ENCODE measurements at places on chromosomes 4 and X. TPM values are rescaled to one million over a fixed set of nuclear protein-coding genes. Genes with fewer than 3 reads are reported as not detected.

DNA sequence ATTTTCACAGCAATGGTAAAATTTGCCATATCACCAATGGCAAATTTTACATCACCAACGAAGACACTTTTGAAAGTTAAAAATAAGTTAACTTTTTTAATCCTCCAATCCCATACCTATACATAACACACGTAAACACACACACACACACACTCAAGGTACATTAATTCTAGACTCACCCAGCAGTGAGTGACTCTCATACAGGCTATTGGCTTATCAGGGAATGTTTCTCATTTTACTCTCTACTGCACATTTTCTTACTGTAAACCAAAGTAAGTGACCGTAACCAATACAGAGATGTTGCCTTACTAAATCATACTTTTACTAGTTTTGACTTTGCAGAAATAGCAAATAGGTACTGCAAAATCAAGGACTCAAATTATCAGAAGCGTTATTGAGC lies 2.3 kb downstream of the VEGFC start:
- no peak for DNase-seq

DNA sequence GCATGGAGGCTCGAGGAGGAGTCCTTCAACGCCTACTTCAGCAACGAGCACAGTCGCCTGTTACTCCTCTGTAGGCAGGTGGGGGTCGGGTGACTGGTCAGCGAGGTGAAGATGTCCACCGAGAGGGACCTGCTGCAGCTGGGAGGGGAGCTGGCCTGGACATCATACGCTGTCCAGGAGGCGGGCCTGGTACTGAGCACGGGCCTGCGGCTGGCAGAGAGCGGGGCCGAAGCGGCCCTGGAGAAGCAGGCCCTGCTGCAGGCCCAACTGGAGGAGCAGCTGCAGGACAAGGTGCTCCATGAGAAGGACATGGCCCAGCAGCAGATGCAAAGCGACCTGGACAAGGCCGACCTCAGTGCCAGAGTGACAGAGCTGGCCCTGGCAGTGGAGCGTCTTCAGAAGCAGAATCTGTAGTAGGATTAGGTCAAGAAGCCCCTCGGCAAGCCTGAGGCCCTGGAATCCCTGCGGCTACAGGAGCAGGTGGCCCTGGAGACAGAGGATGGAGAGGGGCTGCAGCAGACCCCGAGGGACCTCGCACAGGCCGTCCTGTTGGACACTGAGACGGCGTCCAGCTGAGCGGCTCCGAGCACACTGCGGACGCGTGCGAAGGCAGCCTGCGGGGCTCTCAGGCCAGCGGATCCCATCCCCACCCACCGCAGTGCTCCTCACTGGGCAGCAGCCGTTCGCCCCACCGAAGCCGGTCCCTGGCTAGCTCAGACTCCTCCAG lies 11.9 kb downstream of the SMIM10L2A start:
- no peak for DNase-seq

The MAGEC3 gene
- total RNA-seq = not detected

- DNase-seq = no peak
Observed at GRCh38 chr4:100188829-100189228, 1.4 kb downstream of the DDIT4L start.

The GPRASP2 gene
- total RNA-seq = 0.31 TPM

The SPOCK3 gene
- not detected for total RNA-seq

DNA sequence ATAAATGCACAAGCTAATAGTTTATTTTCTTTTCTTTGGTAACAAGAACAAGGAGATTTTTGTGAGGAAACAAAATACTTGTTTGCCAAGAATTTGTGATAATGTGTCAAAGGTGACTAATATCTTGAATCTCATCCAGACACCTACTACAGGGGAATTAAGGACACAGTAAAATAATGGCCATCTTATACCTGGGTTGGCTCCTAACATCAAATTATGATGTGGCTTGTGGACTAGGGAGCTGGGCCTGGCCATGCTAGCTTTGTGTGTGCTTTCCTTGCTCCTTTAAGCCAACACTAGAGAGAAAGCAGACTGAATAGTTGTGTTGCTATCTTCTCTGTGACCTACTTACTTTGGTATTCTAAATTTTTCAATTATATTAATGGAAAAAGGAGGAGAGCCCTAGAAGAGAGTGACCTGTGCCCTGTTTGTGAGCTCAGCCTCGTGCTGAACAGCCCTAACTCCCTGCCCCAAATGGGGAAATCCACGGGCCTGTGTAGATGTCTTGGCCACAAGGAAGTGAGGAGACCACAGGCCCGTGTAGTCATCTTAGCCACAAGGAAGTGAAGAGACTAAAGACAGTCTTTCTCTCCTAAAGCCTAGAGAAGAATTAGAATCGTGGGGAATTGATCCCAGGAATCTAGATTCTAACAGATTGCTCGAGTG lies 23.3 kb downstream of the ARHGAP24 start:
- DNase-seq = peak; percentile 35

DNA sequence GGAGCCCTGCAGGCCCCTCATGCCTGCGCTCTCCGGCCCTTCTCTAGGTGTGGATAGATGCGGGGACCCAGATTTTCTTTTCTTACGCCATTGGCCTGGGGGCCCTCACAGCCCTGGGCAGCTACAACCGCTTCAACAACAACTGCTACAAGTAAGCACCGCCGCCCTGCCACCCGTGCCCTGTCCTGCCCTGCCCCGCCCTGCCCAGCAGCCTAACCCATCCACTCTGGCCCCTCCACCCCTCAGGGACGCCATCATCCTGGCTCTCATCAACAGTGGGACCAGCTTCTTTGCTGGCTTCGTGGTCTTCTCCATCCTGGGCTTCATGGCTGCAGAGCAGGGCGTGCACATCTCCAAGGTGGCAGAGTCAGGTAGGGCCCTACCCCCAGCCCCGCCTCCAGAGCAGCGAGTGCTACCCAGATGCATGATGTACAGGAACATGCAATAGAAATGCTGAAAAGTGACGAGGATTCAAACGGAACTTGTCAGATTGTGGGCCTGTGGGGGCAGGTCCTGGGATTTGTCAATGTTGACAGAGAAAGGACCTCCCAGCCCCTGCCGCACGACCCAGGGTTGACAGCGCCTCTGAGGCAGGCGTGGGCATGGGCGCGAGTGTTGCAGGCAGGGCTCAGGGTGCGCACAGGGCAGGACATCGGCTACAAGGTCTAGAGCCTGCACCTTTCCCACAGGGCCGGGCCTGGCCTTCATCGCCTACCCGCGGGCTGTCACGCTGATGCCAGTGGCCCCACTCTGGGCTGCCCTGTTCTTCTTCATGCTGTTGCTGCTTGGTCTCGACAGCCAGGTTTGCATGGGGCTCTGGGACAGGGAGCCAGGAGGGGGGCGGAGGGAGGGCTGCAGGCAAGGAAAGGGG lies 5.7 kb downstream of the SLC6A8 start:
- DNase-seq = no peak

- no peak for DNase-seq
Observed at GRCh38 chr4:36551697-36552214, 270.3 kb downstream of the DTHD1 start.

The ABCD1 gene
- 31.6 TPM for total RNA-seq
